ENCODE measurements at places on chromosomes 5 and 9.
A peak's percentile ranks its signal among the peaks of the same experiment; 100 is the strongest.

DNA sequence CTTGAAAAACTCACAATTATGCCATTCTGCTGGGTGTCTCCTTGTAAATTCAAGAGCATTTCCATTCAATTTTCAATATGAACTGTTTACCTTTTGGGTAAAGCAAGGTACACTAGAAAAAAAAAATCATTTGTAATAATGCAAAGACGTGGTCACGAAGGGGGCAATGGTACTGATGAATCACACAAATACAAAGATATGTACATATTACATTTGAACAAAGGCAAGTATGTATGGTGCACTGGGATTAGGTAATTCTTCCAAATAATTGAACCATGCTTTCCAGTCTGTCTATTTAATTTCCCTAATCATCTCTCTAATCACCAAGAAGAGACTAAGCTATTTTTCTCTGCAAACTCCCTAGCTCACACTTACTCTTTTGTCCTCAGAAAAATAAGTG is 63.4 kb upstream of the RNF38 start:
- DNase-seq: no peak

DNA sequence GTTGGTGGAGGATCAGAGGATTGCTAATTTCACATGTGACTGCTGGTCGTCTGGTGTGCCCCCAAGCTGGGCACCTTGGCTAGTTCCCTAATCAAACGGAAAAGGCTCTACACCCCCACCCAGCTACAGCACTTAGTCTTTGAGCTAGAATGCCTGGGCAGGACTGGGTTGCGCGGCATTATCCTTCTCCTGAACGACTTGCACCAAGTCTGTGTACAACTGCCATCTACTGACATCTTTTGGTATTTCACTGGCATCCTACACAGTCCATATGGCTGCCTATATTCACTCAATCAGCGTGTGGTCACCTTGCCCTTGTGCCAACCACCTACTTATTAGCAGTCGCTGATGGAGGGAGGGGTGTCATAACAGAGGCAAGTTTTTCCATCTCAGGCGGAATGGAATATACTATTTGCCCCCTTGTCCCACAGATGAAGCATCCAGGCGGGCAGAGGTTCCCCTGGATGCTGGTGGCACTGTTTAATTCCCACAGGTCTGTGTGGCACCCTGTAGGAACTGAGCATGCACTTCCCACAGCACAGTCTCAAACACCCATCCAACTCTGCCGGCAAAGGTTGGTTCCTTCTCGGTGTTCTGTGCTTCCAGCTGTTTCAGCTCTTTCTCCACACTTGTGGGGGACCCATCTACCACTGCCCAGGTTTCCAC is 150.1 kb downstream of the OSTF1 start:
- DNase-seq: peak; percentile 67

DNA sequence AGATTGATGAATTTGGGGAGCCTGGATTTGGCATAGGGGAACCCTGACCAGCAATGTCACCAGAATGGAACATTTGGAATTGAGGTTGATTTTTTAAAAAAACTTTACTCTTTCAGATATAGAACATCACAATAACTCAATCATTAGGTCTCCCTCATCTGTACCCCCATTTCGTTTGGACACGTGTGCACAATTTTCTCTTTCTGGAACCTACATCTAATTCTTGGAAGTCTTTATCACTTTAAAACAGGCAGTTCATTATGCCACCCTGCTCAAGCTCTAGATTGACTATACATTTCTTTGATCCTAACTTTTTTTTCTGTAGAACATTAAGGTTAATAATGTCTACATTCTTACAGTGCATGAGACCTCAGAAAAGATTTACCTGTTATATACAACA is 3.7 kb upstream of the SSBP2 start:
- DNase-seq: no peak

- no peak for DNase-seq
These were observed 101.6 kb downstream of the SLC25A46 start for GRCh38 chr5:110840347-110840960.

- no peak for DNase-seq
These were observed 1.0 kb downstream of the ADAMTS19 start for GRCh38 chr5:129460936-129461710.

DNA sequence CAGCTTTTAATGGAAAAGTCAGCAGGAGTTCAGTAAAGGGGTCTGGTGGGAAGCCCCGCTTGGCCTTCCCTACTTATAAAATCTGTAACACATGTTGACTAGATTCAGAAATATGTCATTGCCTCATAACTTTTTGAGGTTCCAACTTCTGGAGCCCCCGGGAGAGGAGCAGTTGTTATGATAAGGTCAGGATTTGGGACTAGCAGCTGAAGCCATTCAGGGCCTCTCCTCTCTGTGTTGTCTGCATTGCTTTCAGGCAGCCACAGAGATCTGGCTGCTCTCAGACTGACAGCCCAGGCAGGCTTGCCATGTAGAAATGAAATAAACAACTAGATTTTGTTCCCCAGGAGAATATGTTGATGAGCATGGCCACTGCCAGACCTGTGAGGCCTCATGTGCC is 167.1 kb downstream of the RFK start:
- no peak for DNase-seq

GRCh38 chr5:98416541-98416940 is 356.9 kb upstream of the RGMB start:
- no peak for DNase-seq
